Fibroblast of mammary gland (primary cell): ENCODE measurements at places on chromosomes 1 and 21.

DNA sequence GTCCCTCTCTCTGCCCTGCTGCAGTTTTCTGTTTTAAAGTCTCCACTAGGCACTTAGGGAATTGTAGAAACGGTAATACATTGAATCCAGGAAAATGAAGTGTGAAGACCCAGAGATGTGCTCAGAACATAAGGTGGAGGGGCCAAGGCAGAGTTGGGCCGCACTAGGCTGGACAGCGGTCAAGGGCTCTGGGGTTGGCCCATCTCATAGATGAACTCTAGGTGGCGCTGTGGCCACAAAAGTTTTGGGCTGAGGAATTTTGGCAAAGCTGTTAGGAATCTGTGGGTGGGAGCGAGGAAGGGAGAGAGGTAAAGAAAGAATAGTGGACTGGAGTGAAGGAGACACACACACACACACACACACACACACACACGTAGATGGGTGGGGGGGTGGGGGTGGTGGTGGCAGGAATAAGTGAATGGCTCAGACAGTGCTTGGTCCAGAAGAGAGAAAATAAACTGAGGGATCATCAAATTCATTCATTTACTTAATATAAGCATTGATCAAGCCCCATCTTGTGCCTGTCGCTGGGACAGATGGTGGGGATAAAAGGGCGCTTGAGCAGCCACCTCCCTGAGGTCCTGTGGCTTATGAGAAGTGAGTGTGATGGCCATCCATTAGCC is 258.5 kb downstream of the TRABD2B start:
- DNase-seq = peak; percentile 53

- DNase-seq = no peak
Observed at GRCh38 chr1:64963466-64963865, 2.9 kb downstream of the JAK1 start.

DNA sequence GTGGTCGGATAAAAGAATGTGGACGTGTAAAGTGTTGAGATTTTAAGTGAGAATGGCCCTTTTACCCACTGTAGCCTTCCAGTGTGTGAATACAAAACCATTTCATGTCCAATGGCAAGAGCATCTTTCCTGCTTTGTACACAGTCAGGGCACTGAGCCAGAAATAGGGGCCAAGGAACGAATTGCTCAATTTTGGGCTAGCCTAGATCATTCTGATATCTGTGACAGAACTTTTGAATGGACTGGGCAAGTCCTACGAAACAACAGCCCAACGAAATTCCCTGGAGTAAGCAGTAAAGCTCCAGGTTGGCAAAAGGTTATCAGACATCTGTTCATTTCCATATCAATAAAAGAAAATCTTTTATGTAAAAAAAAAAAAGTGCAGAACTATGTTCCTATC is 5.5 kb downstream of the KIF26B start:
- DNase-seq = peak; percentile 41

- DNase-seq = no peak
Observed at GRCh38 chr1:109705411-109705810, 6.6 kb upstream of the GSTM5 start.

DNA sequence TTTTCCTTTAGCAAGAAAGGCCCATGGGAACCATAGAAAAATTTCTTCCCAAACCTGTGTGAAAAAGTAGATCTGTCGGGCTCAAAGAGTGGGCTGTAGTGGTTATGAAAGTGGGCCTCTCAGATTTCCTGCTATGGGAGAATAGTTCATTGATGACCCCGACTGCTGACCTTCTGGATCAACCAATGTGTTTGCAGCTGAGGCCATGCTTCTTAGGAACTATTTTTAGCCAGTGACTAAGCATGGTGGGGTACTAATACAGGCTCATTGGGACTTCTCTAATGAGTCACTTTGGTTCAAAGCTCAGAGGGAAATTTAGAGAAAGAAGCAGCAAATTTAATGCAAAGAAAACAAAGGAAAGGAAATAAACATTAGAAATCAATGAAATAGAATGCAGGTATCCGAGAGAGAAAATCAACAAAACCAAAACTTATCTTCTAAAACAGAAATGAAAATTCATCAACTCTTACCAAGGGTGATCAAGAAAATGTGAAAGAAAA is 12.6 kb upstream of the PSMA5 start:
- DNase-seq = peak; percentile 99

GRCh38 chr21:16082038-16082816 is 352.4 kb downstream of the USP25 start:
- DNase-seq = peak; percentile 55

DNA sequence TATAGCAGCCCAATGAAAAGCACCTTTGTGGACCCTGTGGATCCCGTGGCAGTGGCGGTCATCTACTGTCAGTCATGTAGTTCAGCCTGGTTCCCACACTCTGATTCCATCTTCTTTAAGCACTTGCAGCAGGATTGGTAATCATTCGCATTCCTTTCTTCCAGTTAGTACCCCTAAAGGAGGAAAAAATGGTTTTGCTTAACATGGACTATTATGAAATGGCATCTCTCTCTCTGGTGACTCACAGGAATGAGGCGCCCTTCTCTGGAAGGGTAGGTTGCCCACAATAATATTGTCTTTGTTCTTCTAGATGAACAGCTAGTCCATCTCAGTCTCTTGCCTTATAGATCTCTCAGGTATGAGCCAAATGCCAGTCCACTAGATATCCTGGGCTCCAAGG is 127.9 kb upstream of the MROH9 start:
- DNase-seq = peak; percentile 71

GRCh38 chr1:63847308-63847910 is 73.6 kb downstream of the ROR1 start:
- DNase-seq = no peak

DNA sequence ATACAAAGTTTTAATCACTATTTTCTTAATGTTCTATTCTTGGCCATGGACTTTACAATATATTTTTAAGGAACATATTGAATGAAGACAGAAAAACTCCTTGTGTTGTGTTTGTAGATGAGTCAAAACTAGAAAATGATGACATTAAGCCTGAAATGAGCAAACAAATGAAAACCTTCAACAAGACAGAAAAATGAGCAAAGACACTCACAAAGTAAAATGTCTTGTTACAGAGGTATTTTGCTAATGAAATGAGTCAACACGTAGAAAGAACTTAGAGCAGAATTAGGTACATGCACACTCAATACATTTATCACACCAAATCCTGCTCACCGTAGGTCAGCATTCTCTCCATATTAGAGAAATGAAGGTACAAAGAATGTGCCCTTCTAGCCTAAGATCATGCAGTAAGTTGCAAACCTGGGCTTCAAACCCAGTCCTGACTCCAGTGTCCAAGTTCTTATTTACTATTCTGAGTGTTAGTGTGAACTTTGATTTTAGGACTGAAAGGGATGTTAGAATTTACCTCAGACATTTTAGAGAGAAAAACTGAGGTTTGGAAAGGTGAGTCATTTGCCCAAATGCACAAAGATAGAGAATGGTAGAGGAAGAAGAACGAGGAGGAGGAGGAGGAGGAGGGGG is 133.9 kb upstream of the SGIP1 start:
- peak; percentile 18 for DNase-seq

DNA sequence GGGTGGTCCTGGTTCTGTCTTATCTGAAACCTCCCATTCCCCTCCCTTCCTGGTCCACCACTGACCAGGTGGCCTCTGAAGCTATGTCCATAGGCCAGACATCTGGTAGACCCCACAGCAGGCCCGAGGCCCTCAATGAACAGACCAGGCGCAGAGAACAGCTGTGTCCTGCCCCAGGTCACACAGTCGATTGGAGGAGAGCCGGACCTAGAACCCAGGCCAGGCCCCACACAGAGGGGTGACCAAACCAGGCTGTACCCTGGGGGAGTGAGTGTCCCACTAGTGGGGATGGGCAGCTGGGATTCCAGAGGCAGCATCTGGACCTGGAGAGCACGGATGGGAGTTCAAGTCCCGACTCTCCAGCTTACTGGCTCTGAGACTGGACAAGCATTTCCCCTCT is 29.2 kb downstream of the RNU1-1 start:
- no peak for DNase-seq

DNA sequence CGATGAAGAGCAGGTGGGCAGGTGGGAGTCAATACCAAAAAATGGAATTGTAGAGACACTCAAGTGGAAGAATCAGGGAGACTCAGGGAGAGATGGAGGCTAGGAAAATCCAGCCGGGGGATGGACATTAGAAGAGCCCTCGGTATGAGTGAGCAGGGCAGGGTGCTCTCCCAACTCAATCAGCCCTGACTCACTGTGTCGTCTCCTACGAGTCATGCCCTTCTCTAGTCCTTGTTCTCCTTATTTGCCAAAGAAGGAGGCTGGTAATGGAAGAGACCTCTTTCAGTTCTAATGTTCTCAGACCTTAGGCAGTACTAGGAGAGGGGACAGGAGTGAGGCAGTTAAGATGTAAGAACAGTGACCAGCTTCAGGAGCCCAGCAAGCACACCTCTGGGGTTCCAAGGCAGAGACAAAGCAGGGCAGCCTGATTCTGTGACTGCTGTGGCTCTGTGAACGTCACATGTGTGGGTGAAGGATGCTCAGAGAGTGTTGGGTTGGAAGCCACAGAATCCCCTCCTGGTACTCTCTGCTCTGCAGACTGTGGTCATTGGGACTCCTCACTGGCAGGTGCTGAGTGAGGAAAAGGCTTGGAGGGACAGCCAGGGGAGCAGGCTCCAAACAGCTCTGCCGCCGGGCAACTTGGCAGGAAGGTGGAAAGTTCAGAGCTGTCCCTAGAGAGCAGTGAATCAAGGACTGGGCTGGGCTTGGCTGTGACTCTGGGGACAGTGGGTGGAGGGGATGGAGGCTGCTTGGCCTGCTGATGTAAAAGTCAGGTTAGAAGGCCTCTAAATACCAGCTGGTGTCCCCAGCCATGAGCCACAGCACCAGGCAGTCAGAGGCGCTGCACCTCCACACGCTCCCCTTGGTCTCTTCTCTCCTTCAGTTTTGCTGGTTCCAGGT is 11.1 kb upstream of the GJA5 start:
- peak; percentile 28 for DNase-seq

DNA sequence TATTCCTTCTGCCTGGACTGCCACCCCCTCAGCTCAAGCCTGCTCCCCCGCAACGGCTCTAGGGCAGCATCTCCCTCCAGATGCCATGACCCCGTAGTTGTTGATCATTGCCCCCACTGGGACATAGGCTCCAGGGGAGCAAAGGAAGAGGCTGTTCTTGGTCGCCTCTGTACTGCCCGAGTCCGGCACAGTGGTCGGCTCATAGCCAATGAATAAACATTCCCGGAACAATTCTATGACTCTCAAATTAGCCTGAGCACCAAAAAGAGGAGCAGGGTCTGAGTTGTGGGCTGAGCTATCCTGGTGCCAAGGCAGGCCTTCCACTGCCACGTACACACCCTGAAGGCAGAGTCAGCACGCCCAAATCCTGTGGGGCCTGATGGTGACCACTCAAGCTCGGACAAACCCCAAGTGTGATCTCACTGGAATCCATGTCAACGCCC is 33.1 kb downstream of the CAPZB start:
- DNase-seq = peak; percentile 97

- no peak for DNase-seq
Observed at GRCh38 chr1:3631320-3632260, 6.8 kb downstream of the TPRG1L start.

DNA sequence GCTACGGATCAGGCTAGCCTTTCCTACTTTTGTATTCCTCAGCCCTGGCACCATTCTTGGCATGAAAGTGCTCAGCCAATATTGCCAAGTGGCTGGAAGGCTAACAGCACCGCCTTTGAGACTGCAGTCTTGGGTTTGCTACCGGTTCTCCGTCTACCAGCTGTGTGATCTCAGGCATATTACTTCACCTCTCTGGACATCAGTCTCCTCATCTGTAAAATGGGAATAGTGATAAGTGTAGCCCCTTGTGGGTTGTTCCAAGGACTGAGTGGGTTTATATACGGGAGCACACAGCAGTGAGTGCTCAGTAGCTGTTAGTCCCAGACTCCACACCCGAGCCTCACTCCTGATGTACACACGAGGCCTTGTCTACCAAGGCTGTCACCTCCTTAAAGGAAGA is 13.7 kb downstream of the TFAP2E start:
- DNase-seq = no peak

DNA sequence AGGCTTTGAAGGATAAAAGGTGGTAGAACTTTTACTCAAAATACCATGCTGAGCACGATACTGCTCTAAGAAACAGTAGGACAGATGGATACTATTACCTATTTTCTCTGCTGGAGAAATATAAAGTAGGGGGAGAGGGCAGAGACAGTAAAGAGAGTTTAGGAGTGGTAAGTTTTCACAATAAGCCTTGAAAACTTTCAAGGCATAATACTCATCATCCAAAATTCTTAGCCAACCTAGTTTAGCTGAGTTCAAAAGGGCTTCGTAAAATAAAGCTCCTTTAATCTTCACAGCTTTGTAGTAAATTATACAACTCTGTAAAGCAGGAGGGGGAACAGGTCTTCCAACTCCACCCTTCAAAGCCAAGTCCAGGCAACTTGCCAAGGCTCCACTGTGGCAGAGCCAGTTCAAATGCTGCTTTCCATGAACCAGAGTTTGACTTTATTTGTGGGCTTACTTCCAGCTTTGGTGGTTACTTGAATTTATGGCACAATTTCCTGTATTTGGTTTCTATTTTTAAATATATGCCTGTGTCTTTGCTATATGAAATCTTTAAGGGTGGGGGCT is 15.5 kb downstream of the TEX38 start:
- peak; percentile 49 for DNase-seq

GRCh38 chr1:226063977-226064815 is 1.7 kb downstream of the H3-3A start:
- peak; percentile 25 for DNase-seq

GRCh38 chr1:6560267-6560666 is 5.2 kb downstream of the TAS1R1 start:
- DNase-seq = no peak

GRCh38 chr1:73761559-73761958 is 436.4 kb downstream of the LRRIQ3 start:
- no peak for DNase-seq

- no peak for DNase-seq
Observed at GRCh38 chr1:198435056-198435455, 105.4 kb downstream of the ATP6V1G3 start.

- no peak for DNase-seq
Observed at GRCh38 chr1:247408100-247408499, 7.9 kb upstream of the NLRP3 start.

DNA sequence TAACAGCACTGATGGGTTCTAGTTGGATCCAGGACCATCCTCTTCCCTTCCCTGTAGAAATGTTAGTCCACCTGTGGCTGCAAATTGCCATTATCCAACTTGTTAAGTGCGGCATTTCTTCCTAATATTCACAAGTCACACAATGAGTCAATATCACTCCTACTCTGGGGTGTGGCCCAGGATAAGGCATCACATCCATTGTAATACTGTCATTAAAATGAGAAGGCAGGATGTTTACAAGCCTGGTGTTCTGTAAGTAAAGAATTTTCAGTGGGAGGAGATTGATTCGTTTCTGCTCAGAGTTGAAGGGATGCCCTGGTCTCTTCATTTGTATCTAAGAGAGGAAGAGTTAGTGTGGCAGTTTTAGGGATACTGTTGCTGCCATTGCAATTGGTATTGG is 18.1 kb upstream of the ARHGAP29 start:
- DNase-seq = peak; percentile 77

- DNase-seq = peak; percentile 63
Observed at GRCh38 chr1:77514921-77515776, 167.3 kb downstream of the ZZZ3 start.

- DNase-seq = no peak
Observed at GRCh38 chr1:203173566-203173965, 2.1 kb downstream of the MYBPH start.

GRCh38 chr1:195336812-195337211 is 1271.4 kb downstream of the KCNT2 start:
- no peak for DNase-seq

- no peak for DNase-seq
Observed at GRCh38 chr1:3403388-3404231, 50.9 kb upstream of the ARHGEF16 start.

- DNase-seq = no peak
Observed at GRCh38 chr1:213415691-213416380, 364.8 kb downstream of the RPS6KC1 start.
